ENCODE measurements at places on chromosomes 2 and 18.

GRCh38 chr2:60676706-60677330, 79.2 kb upstream of the PAPOLG start:
- DNase-seq = peak; percentile 30

- no peak for DNase-seq
Measured at GRCh38 chr2:206692971-206693370, 25.2 kb downstream of the DYTN start.

GRCh38 chr2:18829251-18829902, 240.0 kb upstream of the NT5C1B start:
- DNase-seq = no peak

DNA sequence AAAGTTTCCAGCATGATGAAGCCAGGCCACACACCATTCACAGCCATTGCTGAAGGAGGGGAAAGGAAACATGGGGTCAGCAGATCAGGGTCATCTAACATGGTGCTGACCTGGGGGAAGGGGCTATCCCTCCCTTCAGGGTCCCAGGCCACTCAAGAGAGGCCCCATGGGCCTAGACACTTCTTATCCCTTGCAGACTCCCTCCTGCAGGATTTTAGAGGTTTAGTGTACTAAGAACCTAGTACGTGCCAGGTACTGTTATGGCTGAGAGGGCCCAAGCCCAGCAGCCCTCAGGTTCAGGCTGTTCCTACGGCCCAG, 8.8 kb downstream of the KHK start:
- DNase-seq = no peak

GRCh38 chr2:216113572-216113971, 4.4 kb downstream of the XRCC5 start:
- DNase-seq = no peak

- DNase-seq = no peak
Measured at GRCh38 chr18:50453732-50454131, 78.9 kb downstream of the SKA1 start.

- DNase-seq = no peak
Measured at GRCh38 chr2:70399046-70399445, 97.2 kb upstream of the FAM136A start.

GRCh38 chr2:206736935-206737334, 18.7 kb upstream of the DYTN start:
- DNase-seq = no peak
